Activated CD4-positive, alpha-beta T cell treated with anti-CD3 and anti-CD28 coated beads for 48 hours (primary cell): ENCODE measurements at places on chromosomes 1 and 21.

- DNase-seq, result no peak
Observed at GRCh38 chr1:22262583-22262982, 119.7 kb upstream of the WNT4 start.

- no peak for DNase-seq
Observed at GRCh38 chr1:6234502-6235295, 1.1 kb downstream of the ICMT start.

GRCh38 chr1:24385160-24385940 lies 28.2 kb downstream of the STPG1 start:
- DNase-seq, result peak; percentile 67

DNA sequence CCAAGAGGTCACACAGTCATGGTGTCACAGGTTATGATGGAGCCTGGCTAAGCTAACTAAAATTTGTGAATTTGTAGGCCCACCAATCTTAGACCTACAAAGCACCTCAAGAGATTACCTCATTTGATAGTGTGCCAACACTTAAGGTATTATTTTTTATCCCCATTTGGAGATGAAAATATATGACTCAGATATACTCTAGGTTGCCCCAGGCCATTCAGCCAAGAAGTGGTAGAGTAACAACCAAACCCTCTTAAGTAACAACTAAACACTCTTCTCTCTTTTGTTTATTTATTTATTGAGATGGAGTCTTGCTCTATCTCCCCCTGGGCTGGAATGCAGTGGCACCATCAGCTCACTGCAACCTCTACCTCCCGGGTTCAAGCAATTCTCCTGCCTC lies 14.3 kb downstream of the NPL start:
- no peak for DNase-seq

- DNase-seq, result peak; percentile 39
Observed at GRCh38 chr1:18256282-18257235, 149.0 kb downstream of the IGSF21 start.

DNA sequence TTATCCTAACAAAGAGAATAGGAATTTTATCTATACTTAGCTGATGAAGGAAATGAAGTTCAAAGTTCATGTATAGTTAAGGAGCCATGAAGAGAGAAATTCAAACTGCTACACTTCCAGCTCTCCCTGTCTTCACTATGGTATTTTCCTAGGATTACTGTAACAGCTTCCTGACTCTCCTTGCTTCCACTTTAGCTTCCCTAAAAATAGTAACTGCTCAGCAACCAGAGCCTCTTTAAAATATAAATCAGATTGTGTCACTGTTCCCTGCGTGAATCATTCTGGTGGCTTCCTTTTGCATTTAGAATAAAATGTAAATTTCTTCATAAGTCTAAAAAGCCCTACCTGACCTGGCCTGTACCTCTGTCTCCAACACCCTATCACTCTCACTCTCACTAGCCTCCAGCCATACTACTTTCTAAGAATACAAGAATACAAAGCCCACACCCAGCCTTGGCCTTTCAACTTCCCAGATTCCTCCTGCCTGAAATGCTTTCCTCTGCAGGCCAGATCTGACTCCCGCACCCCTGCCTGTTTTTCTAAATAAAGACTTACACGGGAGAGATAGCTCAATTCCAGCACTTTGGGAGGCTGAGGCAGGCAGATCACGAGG lies 30.5 kb downstream of the OR10J1 start:
- DNase-seq, result no peak

- no peak for DNase-seq
Observed at GRCh38 chr1:37655274-37655673, 20.6 kb upstream of the RSPO1 start.

GRCh38 chr1:222454186-222454585 lies 93.7 kb downstream of the HHIPL2 start:
- DNase-seq, result no peak

DNA sequence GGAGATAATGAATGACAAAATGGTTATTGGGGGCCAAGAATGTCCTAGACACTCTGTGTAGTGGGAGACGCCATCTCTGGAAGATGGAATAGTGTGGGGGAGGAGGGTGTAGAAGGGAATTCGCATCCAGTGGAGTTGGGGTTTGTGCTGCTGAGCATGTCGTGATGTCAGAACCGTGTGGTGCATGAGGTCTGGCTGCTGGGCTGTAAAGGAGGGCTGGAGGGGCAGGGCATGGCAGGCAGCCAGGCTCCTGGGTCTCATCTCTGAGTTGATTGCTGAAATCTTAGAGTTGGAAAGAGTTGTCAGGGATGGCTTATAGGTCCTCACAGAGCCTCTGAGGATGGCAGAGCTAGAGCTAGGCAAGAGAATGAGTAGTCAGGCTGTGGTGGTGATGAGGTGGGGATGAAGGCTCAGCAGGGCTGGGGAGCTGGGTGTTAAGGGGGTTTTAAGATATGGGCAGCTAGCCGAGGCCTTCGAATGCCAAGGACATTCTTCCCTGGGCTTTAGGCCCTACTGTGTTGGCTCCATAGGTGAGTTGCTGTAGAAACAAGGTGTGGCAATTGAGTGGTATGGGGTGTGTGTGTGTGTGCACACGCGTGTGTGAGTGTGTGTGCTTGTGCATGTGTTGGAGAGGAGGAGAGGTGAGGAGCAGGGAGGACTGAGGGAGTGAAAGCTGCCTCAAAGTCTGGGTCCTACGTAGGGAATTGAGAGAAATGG lies 1.9 kb downstream of the PPFIA4 start:
- DNase-seq, result no peak

- DNase-seq, result no peak
Observed at GRCh38 chr1:17466359-17466758, 26.9 kb upstream of the RCC2 start.

DNA sequence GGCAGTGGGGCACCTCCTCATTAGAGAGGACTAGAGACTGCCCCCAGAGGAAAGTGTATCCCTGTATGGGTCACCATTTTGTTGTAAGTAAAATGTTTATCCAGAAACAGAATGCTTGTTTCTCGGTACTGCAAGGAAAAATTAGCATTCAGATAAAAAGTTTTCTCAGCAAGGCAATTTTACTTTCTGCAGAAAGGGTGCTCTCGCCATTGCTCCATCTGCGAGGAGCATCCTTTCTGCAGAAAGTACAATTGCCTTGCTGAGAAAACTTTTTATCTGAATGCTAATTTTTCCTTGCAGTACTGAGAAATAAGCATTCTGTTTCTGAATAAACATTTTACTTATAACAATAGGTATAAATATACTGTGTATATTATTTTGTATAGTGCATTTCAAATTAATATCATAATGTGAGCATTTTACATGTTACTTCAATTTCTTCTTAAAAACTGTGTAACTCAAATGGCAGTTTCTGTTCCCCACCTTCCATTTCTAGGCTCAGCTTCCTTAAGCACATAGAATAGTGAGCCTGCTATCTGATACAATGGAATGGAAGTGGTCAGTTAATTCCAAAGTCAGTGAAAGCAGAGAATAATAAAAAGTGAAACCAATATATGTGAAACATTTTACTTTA lies 76.5 kb upstream of the DESI2 start:
- no peak for DNase-seq

GRCh38 chr1:21734526-21734925 lies 48.4 kb downstream of the USP48 start:
- no peak for DNase-seq

- DNase-seq, result no peak
Observed at GRCh38 chr1:8712413-8713231, 104.8 kb downstream of the RERE start.

DNA sequence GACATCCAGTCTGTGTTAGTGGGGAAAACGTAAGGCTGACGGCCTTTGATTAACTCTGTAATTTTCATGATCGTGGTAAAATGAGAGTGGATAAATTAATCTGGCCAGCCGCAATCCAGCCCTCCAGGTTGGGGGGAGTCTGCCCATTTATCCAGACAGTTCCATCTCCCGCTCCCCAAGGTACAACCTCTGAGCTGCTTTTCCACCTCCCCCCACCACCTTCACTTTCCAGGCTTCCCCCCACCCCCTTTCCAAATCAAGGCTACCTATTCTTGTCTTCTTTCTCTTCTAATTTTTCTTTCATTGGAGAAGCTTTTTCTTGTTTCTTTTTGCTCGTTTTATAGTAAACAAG lies 6.0 kb downstream of the MIER1 start:
- no peak for DNase-seq

DNA sequence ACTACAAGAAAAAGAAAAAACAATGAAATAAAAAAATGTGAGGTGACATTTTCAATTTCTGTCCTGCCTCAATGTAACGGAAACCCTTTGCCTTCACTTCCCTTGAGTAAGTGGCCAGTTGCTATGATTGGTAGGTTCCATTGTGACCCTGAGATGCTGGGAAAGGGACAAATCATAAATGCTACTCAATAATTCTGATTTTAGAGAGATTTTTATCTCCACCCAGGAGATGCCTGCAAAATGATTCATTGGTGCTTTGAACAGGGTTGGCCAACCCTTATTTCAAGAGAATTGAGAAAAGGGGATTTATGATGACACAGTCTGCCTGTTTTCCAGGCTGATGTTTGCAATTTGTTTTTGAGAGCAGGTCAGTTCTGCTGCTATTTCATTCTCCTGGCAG lies 22.5 kb downstream of the XCL1 start:
- no peak for DNase-seq

DNA sequence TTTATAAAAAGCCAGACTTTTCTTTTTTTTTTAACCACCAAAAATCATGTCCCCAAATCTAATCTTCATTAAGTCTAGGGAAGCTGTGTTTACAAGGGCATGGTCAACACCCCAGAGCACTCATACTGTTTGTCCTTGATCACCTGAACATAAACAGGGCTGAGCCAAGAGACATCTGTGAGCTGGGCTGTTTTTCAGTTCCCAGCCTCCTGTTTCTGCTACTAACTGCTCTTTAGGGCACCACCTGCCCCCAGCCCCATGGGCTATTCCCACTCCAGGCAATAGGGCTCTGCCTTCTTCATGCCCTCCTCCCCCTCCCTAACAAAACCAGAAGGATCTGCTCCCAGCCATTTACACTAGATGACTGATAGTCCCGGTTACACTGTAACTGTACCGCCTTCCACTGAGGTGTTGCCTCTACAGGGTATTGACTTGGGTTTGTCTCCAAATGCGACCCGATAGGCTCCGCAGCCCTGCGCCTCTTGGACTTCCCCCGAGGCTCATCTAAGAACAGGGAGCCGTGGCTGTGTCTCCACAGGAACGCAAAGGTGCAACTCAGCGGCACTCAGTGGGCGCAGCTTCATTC lies 11.7 kb upstream of the SLC26A9 start:
- DNase-seq, result no peak

GRCh38 chr1:112673592-112674439 lies 643 bp upstream of the MOV10 start:
- no peak for DNase-seq

- peak; percentile 25 for DNase-seq
Observed at GRCh38 chr1:108117945-108118902, 81.9 kb downstream of the SLC25A24 start.

GRCh38 chr1:18951416-18951815 lies 5.1 kb downstream of the IFFO2 start:
- no peak for DNase-seq
